ENCODE measurements at places on chromosomes 4 and X.

DNA sequence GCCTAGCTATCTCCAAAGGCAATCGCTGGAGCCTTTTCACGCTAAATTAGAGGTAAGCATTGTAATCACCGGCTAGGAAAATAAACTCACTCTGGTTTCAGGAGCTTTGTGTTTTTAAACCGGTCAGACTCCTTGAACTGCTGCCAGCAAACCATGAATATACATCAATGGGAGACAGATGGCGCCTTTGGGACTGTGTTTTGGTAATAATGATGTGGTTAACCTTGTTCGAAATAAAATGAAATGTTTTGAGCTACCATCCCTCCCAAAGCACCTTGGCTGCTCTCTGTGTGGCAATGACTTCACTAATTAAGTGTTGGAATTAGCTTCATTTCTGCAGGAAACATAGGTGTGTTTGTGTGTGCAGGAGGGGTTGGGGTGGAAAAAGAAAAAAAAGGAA lies 65.3 kb downstream of the CLNK start:
- no peak for DNase-seq

GRCh38 chr4:148557793-148558192 lies 115.6 kb upstream of the NR3C2 start:
- no peak for DNase-seq

DNA sequence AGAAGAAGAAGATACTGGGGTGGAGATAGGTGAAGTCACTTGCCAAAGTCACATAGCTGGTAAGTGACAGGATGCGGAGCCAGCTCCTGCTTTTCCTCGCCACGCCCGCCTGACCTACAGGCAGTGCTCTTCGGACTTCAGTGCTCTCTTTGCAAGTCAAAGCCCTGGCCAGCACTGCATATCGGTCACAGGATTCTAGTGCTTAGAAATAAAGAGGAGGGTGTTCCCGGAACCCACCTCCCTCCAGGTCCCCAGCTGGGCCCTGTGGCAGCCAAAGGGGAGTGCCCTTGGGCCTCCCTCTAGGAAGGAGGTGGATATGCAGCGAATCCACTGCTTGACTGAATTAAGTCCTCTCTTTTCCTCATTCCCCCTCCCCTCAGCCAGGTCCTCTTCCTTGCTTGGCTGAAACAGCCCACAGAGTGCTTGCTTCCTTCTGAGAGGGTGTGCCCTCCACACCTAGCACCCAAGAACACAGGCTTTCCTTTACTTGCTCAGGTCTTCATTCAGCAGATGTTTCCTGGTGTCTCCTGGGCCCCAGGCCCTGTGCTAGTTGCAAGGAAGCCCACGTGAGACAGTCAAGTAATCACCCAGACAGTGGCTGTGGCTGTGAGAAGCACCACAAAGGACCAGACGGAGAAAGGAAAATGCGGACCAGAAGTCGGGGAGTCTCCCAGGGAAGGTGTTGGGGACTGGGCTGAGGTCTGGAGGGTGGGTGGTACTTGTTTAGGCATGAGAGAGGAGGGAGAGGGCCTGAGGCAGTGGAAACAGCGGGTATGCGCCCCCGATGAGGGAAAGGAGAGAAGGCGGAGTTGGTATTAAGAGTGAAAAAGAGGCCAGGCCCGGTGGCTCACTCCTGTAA lies 14.0 kb upstream of the HMGB3 start:
- DNase-seq: no peak

DNA sequence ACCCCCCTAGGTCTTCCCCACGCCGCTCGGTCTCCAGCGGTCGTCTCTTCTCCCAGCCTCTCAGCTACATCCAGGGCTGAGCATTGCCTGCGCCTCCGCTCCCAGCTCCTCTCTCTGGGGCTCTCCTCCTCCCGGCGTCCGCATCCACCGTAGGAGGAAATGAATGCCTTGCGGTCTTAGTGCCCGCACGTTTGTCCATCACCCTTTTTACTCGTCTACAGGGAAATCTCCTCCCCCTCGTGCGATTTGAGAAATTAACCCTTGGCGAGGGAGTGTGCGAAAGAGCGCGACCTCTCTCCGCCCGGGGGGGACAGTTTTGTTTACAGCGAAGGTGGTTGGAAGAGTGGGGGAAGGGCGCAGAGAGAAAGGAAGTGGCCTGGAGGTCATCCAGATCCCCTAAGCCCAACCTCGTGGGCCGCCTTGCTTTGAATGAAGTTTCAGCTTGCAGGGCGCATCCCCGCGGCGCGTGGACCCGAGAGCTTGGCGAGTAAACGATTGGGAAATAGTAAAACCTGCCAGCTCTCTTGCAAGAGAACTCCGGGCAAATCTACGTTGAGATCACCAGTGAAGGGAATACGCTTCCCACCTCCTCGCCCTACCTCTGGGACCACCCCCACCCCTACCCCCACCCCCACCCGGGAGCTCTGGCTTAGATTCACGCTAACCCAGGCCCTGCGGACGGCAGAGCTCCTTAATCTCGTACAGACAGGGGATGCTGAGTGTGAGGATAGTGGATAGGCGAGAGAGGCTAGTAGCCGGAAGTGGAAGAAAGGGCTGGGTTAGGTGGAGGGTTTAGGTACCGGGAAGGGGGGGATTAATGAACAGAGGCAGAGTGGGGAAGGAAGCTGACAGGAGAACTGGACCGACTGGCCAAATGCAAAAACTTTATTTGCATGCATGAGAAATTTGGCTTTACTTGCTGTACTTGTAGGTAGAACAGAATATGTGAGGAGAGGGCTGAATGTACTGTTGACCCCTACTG lies at the start of gene ELOVL6:
Gene ELOVL6, minus strand, starts transcription at position 181 of the 982 bp plus-strand sequence. CDS start 280 bp downstream, outside the sequence.
- DNase-seq: peak; percentile 37

GRCh38 chr4:80154545-80154933 lies 42.8 kb upstream of the PRDM8 start:
- no peak for DNase-seq

DNA sequence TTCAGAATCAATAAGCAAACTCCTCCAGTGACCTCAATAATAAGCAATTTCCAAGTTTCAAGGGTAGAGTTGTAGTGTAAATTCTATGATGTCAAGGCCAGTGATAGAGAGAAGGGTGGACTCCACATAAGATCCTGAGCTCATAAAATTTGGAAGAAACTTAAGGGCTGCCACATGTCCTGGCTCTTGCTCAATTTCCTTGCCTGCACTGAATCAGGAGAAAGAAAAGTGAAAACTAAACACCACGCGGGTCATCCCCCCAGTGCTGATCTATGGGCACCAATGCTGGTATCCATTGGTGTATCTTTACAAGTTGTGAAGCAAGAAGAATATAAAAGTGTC lies 392.0 kb upstream of the INTU start:
- no peak for DNase-seq

DNA sequence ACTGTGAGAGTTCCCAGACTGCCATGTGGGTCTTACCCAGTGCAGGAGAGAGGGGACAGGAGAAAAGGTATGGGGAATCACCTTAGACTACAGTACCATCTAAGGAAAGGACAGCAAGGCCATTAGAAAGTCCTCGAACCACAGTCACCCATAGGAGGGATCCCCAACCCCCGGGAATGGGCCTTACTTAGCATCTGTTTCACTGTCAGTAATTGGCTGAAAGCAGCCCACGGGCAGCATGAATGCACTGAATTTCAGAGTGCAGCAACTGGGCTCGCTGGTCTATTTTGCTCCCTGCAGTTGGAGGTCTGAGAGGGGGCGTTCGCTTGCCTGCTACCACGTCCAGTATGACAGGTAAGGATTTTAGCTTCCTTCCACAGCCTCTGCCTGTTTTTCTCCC lies 50.4 kb upstream of the KLHL8 start:
- no peak for DNase-seq

- DNase-seq: no peak
Measured at GRCh38 chr4:165433529-165433928, 54.7 kb downstream of the CPE start.

DNA sequence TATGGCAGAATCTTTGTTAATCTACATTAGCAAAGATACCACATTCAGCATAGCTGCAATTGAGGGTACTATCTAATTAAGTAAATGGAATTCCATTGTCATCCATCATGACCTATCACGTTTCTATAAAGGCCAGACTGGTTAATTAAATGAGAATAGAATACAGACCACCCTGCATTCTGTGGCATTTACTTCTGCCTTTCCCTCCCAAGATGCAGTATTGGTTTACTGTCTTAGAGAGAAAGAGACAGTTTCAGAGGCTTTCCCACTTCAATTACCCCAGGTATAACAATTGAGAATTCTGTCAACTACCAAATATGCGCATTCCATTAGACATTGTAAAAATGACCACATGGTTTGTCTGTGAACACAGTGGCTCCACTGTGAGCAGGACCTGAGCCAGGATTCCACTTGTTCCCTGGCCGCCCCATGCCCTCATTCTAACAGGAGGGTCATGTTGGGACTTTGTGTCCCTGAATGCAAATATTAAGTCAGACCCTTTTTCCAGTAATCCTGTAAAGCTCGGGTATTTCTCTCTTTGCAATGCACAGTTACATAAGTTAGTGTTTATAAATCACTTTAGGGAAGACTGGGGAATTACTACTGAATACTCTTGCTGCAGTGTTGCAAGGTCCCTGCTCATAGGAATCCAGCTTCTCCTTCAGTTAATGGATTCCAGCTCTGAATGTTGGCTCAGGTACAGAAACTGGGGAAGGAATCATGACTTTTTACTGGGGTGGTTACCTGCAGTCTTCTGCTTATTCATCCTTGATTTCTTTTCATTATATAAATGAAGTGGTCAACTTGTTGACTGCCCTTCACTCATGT lies 261.0 kb downstream of the PDGFC start:
- no peak for DNase-seq

DNA sequence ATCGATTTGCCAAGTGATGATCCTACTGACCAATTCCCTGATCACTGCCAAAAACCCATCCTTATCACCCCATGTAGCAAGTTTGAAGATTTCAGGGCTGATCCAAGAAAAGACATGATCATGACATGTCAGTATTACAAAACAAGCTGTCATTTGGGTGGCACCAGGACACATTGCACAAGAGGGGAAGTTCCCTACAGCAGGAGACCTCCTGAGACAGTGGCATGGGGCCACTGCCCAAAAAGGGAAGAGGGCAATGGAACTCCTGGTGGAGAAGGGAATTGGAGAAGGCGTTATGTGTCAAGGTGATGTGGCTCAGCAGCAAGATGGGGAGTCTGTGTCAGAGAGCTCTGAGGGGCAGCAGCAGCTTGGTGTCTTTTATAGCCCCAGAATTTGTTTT lies 43.4 kb downstream of the ZNF182 start:
- no peak for DNase-seq

- DNase-seq: no peak
Measured at GRCh38 chr4:10738826-10739489, 54.4 kb upstream of the CLNK start.

DNA sequence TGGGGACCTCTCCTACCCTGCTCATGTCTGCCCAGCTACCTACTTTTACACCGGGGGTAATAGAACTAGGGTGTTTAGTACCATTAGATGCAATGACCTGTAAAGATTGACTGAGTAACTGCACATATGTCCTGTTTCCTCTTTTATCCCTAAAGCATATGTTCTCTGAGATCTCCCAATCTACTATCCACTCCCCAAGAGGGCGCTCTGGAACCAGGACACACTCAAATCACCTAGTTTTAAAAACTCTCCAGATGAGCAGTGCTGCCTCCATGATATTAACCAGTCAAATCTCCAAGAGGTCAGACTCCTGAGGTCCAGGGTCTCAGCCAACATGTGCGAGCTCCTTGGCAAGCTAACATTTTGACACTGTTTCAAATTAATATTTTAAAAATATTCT lies 87.0 kb upstream of the TSPAN5 start:
- DNase-seq: no peak

DNA sequence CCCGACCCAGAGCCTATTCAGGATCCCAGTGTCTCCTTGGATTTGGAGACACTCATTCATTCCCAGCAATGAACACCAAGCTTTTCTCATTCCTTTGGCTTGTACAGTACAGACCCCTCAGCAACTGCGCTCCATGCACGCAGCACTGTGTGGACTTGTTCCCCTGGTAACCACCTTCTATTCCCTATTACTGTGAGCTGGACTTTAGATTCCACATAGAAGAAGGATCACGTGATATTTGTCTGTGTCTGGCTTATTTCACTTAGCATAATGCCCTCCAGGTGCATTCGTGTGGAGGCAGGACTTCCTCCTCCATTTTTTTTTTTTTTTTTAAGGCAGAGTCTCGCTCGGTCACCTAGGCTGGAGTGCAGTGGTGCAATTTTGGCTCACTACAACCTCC lies 106.4 kb downstream of the PHKA2 start:
- DNase-seq: no peak

GRCh38 chr4:53128706-53129357 lies 237.0 kb downstream of the SCFD2 start:
- DNase-seq: no peak

- DNase-seq: no peak
Measured at GRCh38 chr4:108345862-108346817, 177.4 kb upstream of the LEF1 start.

DNA sequence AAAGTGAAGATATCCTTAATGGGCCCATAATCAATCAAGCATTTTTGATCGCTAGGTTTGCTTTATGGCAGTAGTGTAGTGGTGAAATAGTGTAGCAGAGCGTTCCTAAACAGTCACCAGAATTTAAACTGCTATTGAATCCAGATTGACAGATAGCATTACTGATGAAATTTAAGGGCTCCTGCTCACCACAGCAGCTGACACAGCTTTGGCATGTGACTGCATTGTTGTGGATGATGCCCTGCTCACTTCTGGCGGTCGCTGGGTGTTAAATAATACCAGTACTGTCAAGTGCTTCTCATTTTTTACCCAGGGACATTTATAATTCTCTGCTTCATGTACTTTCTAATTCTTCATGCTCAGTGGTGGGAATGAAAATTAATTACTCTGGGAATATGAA lies 102.0 kb upstream of the ARHGAP24 start:
- no peak for DNase-seq

GRCh38 chr4:98557194-98557892 lies 101.1 kb downstream of the TSPAN5 start:
- DNase-seq: no peak

DNA sequence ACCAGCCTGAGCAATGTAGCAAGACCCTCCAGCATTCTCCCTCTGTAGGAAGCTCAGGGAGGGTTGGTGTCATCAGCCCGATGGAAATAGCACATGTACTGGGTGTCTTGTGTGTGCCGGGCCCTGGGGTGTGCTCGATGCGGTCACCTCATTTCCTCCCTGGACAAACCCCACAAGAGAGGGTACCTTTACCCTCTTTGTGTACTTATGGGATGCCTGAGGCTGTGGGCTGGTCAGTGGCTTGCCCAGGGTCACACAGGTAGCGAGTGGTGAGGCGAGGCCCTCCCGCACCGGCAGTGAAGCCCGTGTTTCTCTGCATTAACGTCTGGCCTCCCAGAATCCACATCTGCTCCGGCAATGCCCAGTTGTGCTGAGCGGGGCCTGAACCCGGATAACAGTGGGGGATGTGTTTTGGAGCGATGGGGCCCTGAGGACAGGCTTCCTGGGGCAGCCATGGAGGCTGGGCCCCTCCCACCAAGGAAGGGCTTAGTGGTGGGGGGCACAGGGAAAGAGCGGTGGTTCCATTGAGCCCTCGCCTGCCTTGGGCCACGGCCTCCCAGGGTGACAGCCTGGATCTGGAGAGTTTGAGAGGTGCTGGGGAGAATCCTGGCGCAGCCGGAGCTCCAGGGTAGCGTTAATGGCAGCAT lies 8.1 kb downstream of the PSAPL1 start:
- no peak for DNase-seq

GRCh38 chr4:141417387-141417786 lies 196.7 kb downstream of the ZNF330 start:
- DNase-seq: no peak

GRCh38 chr4:184163813-184164212 lies 53.9 kb downstream of the ENPP6 start:
- peak; percentile 59 for DNase-seq
